Endothelial cell of umbilical vein (primary cell): ENCODE measurements at places on chromosomes 3 and 15. TPM values are rescaled to one million over a fixed set of nuclear protein-coding genes. Genes with fewer than 3 reads are reported as not detected.

- H3K27ac ChIP-seq, result no peak overlapping the region
- H3K36me3 ChIP-seq, result no peaks in the 10 kb centered on the region
- H3K4me3 ChIP-seq, result no peak overlapping the region
- no peak for DNase-seq
These were observed 820.9 kb upstream of the GRM7 start for GRCh38 chr3:6039971-6040370.

DNA sequence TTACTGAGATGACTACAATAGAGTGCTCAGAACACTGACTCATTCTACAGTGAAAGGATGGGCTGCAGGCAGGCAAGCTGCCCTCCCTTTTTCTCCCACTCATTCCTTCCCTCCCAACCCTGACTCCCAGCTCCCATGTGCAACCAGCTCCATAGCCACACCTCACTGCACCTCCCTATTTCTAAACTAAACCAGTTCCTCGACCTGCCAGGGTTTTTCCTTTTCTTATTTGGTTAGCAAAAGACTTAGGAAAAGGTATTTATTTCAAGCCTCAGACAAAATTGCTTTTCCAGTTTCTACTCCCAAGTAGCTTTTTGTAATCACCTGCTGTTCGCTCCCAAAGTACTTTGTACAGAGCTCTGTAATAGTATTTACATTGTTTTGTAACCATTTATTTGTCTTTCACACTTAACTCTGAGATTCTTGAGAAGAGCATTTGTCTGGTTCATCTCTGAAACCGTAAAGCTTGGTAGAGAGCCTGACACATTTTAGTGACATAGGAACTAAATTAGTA is 2.2 kb downstream of the AADAC start:
- no peaks in the 10 kb centered on the region for H3K4me1 ChIP-seq
- H3K4me3 ChIP-seq, result no peak overlapping the region
- peak; percentile 12 for DNase-seq

DNA sequence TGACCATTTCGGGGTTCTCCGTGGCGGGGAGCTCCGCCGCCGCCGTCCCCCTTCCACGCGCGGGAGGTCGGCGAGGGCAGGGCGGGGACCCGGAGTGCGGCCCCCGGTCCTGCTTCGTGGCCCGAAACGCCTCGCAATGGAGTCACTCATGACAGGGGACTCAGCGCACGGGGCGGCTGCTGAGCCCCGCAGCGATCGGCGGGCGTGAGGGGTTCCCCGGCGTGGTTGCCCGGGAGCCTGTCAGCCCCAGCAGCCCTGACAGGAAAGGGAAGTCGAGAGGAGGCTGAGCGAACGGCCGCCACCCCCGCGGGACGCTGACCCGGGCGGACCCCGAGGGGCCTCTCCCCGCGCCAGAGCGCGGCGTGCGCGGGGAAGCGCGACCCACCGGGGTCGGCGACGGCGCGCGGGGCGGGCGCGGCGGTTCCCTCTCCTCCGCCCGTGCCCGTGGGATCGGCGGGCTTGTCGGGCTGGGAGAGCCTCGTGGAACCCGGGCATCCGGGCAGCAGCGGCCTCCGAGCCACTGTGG is 564 bp upstream of the PIGZ start:
- H3K27ac ChIP-seq, result no peak overlapping the region
- peak overlapping the region; percentile 81 for H3K4me3 ChIP-seq
- peaks cover 2% of the 10 kb centered on the region for H3K27me3 ChIP-seq
- peaks cover 3% of the 10 kb centered on the region for H3K4me1 ChIP-seq

DNA sequence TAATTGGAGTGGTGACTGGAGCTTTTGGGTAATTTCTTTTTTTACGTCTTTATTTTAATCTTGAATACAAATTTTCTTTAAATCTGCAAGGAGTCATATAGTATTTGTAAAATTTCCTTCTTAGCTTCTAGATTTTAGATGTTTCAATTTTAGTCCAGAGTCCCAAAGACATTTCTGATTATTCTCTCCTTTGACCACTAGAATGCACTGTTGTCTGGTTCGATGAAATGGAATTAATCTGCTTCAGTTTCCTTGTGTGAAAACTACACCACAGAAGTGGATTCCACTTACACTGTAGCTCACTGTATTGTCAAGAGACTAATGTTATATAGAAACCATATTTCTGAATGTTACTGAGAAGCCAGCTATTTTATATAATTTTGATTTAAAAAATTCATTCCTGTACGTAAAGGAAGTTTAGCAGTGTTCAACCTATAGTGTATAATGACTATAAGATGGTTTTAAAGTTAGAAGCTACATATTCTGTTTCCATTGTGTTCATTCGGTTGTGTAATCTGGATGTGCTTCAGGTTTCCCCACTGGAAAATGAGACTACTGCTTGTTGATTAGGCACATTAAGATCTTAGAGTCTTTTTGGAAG is 6.1 kb downstream of the GRAMD1C start:
- H3K36me3 ChIP-seq, result no peaks in the 10 kb centered on the region
- no peak overlapping the region for H3K27ac ChIP-seq
- H3K4me1 ChIP-seq, result no peaks in the 10 kb centered on the region
- H3K27me3 ChIP-seq, result no peaks in the 10 kb centered on the region

- H3K4me1 ChIP-seq, result no peaks in the 10 kb centered on the region
- no peak overlapping the region for H3K27ac ChIP-seq
- H3K27me3 ChIP-seq, result no peaks in the 10 kb centered on the region
- H3K36me3 ChIP-seq, result no peaks in the 10 kb centered on the region
- no peak for DNase-seq
- no peak overlapping the region for H3K4me3 ChIP-seq
These were observed 128.8 kb downstream of the MITF start for GRCh38 chr3:69867941-69868505.

- H3K36me3 ChIP-seq, result no peaks in the 10 kb centered on the region
- H3K27ac ChIP-seq, result no peak overlapping the region
- DNase-seq, result no peak
These were observed 524.3 kb downstream of the UNC13C start for GRCh38 chr15:54502416-54503075.

GRCh38 chr15:42036112-42036905 is 15.5 kb upstream of the PLA2G4E start:
- H3K36me3 ChIP-seq, result no peaks in the 10 kb centered on the region
- DNase-seq, result no peak
- peaks cover 2% of the 10 kb centered on the region for H3K27me3 ChIP-seq
- H3K4me3 ChIP-seq, result no peak overlapping the region
- peaks cover 2% of the 10 kb centered on the region for H3K4me1 ChIP-seq

GRCh38 chr3:87311309-87311708 is 34.9 kb upstream of the POU1F1 start:
- no peak overlapping the region for H3K4me3 ChIP-seq
- H3K27me3 ChIP-seq, result no peaks in the 10 kb centered on the region
- no peaks in the 10 kb centered on the region for H3K4me1 ChIP-seq
- H3K27ac ChIP-seq, result no peak overlapping the region
- H3K36me3 ChIP-seq, result no peaks in the 10 kb centered on the region

GRCh38 chr3:194572143-194572789 is 61.0 kb downstream of the TMEM44 start:
- peaks cover 8% of the 10 kb centered on the region for H3K4me1 ChIP-seq
- DNase-seq, result peak; percentile 60
- H3K27me3 ChIP-seq, result no peaks in the 10 kb centered on the region
- no peak overlapping the region for H3K4me3 ChIP-seq

DNA sequence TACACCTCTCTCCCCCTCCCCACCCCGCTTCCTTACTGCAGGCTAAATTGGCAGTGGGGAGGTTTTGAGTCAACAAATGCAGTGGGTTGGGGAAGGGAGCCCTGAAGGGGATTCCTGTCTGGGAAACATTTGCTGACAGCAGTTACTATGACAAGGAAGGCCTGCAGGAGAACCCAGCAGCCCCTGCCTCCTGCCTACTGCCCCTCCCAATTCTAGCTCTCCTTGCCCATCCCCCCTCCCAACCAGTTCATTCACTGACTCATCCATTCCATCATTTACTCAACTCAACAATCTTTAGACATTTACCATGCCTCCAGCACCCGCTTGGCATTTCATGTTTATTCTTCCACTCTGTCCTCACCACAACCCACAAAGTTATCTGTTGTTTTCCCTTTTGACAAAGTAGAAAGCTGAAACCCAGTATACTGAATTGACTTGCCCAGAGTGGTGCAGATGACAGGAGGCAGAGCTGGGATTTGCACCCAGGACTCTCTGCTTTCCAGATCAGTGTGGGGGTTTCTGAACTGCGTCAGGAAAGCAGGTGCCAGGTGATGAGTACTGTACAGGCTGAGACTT is 75.0 kb downstream of the MAGEF1 start:
- H3K36me3 ChIP-seq, result no peaks in the 10 kb centered on the region
- no peak overlapping the region for H3K4me3 ChIP-seq
- no peaks in the 10 kb centered on the region for H3K4me1 ChIP-seq
- H3K27ac ChIP-seq, result no peak overlapping the region
- no peak for DNase-seq

GRCh38 chr15:89662893-89663626 is 7.8 kb upstream of the KIF7 start:
- H3K36me3 ChIP-seq, result no peaks in the 10 kb centered on the region
- H3K27ac ChIP-seq, result peak overlapping the region; percentile 82
- peak; percentile 68 for DNase-seq
- no peak overlapping the region for H3K4me3 ChIP-seq

DNA sequence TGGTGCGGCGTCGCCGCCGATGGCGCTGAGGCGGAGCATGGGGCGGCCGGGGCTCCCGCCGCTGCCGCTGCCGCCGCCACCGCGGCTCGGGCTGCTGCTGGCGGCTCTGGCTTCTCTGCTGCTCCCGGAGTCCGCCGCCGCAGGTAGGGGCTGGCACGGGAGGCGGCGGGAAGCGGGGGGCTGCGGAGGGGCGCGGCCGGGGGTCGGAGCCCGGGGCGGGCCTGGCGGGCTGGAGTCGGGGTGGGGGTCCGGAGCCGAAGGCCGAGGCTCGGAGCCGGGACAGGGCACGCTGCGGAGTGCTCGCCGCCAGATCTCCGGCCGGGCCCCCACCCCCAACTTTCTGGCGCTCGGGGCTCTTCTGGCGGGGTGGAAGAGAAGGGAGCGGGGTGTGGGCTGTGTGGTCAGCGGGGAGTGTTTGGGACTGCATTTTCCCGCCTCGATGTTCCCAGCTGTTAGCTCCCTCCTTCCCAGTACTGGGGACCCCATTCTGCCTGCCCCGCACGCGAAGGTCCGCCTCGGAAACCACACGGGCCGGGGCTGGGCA is 299 bp downstream of the TYRO3 start:
- H3K36me3 ChIP-seq, result peaks cover 2% of the 10 kb centered on the region
- H3K4me1 ChIP-seq, result peaks cover 21% of the 10 kb centered on the region
- H3K27me3 ChIP-seq, result no peaks in the 10 kb centered on the region
- H3K27ac ChIP-seq, result no peak overlapping the region
- no peak for DNase-seq

- H3K27ac ChIP-seq, result no peak overlapping the region
- H3K27me3 ChIP-seq, result peaks cover 70% of the 10 kb centered on the region
- no peak overlapping the region for H3K4me3 ChIP-seq
- no peak for DNase-seq
These were observed 2.0 kb downstream of the TRIM71 start for GRCh38 chr3:32819551-32820348.

- DNase-seq, result no peak
- peaks cover 15% of the 10 kb centered on the region for H3K4me1 ChIP-seq
- H3K27ac ChIP-seq, result no peak overlapping the region
These were observed 19.2 kb downstream of the LYSMD2 start for GRCh38 chr15:51718219-51718618.

- DNase-seq, result peak; percentile 46
- H3K36me3 ChIP-seq, result no peaks in the 10 kb centered on the region
- no peak overlapping the region for H3K4me3 ChIP-seq
- H3K4me1 ChIP-seq, result peaks cover 12% of the 10 kb centered on the region
These were observed 43.6 kb upstream of the DCBLD2 start for GRCh38 chr3:98945101-98945524.

- DNase-seq, result peak; percentile 55
- no peaks in the 10 kb centered on the region for H3K27me3 ChIP-seq
- H3K4me3 ChIP-seq, result no peak overlapping the region
- H3K4me1 ChIP-seq, result no peaks in the 10 kb centered on the region
- H3K36me3 ChIP-seq, result no peaks in the 10 kb centered on the region
These were observed 110.8 kb downstream of the VGLL4 start for GRCh38 chr3:11532931-11533391.

DNA sequence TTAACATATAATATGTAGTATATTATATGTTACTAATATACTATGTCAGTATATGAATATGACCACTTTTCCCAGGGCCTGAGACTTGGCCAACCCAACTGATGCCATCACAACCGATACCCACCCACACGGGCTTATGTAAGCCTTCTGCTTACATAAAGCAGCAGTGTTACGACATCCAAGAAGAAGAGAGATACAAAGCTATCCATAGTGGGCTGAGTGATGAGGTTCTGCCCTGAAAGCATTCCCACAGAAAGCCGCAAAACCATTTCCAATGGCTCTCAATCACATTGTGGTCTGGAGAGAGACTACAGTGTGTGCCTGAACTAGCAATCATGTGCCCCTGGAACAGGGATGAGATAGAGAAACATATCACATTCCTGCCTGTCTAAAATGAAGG is 177.9 kb downstream of the PLOD2 start:
- H3K4me1 ChIP-seq, result no peaks in the 10 kb centered on the region
- H3K27me3 ChIP-seq, result no peaks in the 10 kb centered on the region
- no peak overlapping the region for H3K27ac ChIP-seq
- DNase-seq, result no peak

GRCh38 chr3:54008099-54008498 is 114.3 kb upstream of the CACNA2D3 start:
- no peak overlapping the region for H3K27ac ChIP-seq
- no peak for DNase-seq
- H3K36me3 ChIP-seq, result no peaks in the 10 kb centered on the region
- no peaks in the 10 kb centered on the region for H3K27me3 ChIP-seq

GRCh38 chr3:27485866-27486265 is 1.7 kb upstream of the SLC4A7 start:
- no peak overlapping the region for H3K27ac ChIP-seq
- H3K4me1 ChIP-seq, result peaks cover 17% of the 10 kb centered on the region

DNA sequence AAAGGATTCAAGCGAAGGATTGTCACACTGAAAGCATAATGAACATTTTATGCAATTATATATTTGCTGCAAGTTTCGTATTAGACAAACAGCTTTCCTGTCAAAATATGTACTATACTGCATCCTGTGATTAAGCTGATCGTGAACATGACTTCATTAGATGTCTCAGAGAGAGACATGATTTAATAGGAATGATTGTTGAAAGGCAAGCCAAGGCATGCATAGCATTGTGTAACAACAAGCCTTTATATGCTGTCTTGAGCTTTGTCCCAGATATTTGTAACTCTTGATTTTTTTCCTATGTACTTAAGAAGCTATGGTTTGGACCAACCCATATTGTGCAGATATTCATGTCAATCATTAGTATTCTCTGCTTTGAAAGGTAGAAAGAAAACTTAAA is 309.1 kb downstream of the KCNH8 start:
- DNase-seq, result no peak
- no peak overlapping the region for H3K4me3 ChIP-seq
- H3K27ac ChIP-seq, result no peak overlapping the region
- no peaks in the 10 kb centered on the region for H3K36me3 ChIP-seq
- no peaks in the 10 kb centered on the region for H3K27me3 ChIP-seq

GRCh38 chr15:41231422-41232226 is 556 bp downstream of the CHP1 start:
- peak; percentile 47 for DNase-seq
- H3K27me3 ChIP-seq, result no peaks in the 10 kb centered on the region
- peaks cover 15% of the 10 kb centered on the region for H3K4me1 ChIP-seq
- no peaks in the 10 kb centered on the region for H3K36me3 ChIP-seq
- H3K27ac ChIP-seq, result peak overlapping the region; percentile 71

PIERCE2 gene
- 1.9 and 2.3 TPM in 2 replicates for total RNA-seq

PAQR5 gene
- total RNA-seq, result 0.09 TPM in 1 of 2 replicates, not detected in the other

GNAT1 gene
- total RNA-seq, result 0.77 and 0.78 TPM in 2 replicates

FGD5 gene
- total RNA-seq, result 134 and 141 TPM in 2 replicates

CNTN4 gene
- total RNA-seq, result not detected in 2 replicates

ZNF717 gene
- total RNA-seq, result 6.6 and 7.1 TPM in 2 replicates

ZNF502 gene
- 4.1 and 4.2 TPM in 2 replicates for total RNA-seq

GPR149 gene
- not detected in 2 replicates for total RNA-seq

ANO10 gene
- 40.9 and 45.8 TPM in 2 replicates for total RNA-seq

HEG1 gene
- 87.0 and 106 TPM in 2 replicates for total RNA-seq

C3orf49 gene
- total RNA-seq, result not detected in 2 replicates
